ENCODE measurements at places on chromosomes 6 and 20. TPM values are rescaled to one million over a fixed set of nuclear protein-coding genes. Genes with fewer than 3 reads are reported as not detected.

GRCh38 chr6:15887491-15888461 is 224.9 kb upstream of the DTNBP1 start:
- peak; percentile 73 for ATAC-seq

GRCh38 chr20:53224851-53225250 is 252.7 kb downstream of the TSHZ2 start:
- no peak for ATAC-seq

DNA sequence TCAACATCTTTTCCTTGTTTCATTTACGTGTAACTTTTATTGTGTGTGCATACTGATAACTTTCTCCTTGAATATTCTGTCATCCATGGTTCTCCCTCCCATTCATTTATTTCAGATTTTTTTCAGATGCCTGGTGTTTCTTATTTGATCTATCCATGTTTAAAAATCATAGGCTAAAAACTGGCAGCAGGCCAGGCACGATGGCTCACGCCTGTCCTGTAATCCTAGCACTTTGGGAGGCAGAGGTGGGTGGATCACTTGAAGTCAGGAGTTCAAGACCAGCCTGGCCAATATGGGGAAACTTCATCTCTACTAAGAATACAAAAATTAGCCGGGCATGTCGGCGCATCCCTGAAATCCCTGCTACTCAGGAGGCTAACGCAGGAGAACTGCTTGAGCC is 31.1 kb downstream of the ABT1 start:
- ATAC-seq = no peak

DNA sequence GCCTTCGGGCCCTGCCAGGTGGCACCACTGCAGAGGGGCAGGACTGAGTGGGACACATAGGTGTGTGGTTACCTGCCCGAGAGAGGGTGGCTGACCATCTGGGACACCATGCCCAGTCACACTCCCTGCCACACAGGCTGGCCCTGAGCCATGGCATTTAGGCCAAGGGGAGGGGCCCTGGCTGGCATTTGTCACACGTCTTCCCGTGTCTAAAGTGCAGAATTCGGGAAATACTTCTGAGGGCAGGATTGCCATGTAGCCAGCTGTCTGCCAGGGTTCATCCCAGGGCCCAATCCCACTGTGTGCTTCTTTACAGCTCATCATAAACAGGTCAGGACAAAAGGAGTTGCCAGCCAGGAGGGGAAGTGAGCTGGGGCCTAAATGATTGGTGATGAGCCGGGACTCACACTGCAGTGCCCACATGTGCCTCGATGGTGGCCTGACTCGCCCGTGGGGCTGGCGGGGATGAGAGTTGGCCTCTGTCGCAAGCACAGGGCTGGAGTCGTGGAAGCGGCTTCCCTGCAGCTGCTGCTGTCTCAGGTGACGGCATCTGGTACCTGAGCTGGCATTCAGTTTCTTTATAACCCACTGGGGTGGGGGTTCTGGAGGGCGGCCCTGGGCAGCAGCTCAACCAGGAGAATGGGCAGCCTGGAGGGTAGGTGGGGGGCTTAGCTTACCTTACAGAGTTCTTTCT is 5.9 kb upstream of the UNC93A start:
- peak; percentile 37 for ATAC-seq

GRCh38 chr20:41205313-41205712 is 68.0 kb downstream of the PLCG1 start:
- ATAC-seq = no peak

GRCh38 chr6:109308018-109308492 is 74.2 kb downstream of the CD164 start:
- ATAC-seq = peak; percentile 47

Gene NOP56
- total RNA-seq = 119 TPM

GRCh38 chr20:775679-776135 is 7.4 kb upstream of the SLC52A3 start:
- peak; percentile 95 for ATAC-seq

Gene MICB
- 0.92 TPM for total RNA-seq

Gene IRAK1BP1
- 2.7 TPM for total RNA-seq

- no peak for ATAC-seq
Measured at GRCh38 chr6:3410385-3411360, 46.2 kb downstream of the SLC22A23 start.

Gene GPR6
- not detected for total RNA-seq

DNA sequence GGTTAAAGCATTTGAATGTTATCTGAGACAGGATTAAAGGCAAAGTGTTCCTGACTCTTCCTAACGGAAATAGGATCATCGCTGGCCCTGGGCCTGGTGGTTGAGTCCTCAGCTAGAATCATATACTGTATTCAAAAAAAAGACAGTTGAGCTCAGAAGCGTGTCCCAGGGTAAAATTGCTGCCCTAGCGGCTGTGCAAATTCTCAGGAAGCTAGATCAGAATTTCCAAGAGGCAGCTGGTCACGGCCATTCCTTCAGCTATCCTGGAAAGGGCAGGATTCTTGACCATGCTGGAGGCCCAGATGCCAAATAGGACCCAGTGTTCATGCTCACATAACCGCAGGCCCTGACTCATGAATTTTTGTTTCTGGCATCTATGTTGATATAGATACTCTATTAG is 67.4 kb downstream of the STMND1 start:
- ATAC-seq = no peak

DNA sequence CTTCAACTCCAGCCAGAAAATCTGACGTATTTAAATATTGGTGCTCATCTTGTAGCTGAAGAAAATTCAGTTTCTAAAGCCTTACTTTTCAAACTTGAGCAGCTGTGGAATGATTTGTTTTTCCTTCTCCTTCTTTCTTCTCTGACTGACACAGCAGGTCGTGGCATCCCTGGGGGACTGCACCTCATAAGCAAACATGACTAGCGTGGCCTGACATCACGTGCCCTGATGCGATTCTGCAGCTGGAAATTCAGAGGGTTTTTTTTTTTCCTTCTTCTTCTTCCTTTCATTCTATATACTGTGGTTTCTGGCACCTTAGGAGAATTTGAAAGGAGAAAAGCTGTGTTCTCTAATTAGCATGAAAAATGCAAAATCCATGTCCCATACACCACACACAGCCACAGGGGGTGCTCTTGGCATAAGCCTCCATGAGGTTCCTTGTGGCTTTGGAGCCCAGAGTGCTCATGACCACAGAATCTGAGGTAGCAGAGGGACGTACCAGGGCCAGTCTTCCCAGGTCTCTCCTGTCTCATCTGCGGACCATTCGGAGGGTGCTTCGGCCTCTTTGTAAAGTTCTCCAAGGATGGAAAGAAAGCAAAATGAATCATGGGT is 258.5 kb upstream of the CDH4 start:
- ATAC-seq = no peak

Gene MCHR2
- not detected for total RNA-seq

DNA sequence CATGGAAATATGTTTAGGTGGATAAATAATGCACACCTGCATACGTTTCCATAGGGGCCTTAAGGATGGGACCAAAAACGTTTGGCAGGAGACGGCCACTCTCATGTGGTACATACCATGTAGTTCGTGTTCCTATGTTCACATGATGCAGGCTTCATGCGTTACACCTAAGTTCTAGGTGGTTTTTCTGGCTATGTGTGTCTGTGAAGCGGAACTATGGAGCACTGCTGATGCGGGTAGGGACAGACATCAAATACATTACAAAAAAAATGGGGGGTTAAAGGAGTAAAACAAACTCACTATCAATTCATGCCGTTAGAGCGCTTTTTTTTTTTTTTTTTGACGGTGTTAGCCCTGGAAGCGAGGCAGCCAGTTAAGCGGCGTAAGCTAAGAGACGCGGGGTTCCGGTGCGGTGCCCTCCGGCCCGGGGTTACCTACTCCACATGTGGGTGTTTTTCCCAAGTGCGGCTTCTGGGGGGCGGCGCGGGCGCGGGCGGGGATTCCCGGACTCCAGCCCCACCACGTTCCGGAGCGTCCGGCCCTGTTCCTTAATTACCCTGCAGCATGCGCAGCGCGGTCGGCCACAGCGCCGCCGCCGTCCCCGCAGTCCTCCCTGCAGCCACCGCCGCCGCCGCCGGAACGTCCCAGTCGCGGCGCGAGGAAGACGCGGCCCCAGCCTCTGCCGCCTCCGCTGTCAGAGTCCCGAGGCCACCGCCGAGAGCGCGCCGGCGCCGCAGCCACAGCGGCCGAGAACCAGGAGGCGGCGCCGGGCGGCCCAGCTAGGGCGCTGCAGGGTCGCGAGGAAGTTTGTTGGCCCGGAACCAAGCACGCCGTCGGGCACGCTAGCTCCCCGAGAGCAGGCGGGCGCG is 648 bp downstream of the COL19A1 start:
- ATAC-seq = peak; percentile 75

DNA sequence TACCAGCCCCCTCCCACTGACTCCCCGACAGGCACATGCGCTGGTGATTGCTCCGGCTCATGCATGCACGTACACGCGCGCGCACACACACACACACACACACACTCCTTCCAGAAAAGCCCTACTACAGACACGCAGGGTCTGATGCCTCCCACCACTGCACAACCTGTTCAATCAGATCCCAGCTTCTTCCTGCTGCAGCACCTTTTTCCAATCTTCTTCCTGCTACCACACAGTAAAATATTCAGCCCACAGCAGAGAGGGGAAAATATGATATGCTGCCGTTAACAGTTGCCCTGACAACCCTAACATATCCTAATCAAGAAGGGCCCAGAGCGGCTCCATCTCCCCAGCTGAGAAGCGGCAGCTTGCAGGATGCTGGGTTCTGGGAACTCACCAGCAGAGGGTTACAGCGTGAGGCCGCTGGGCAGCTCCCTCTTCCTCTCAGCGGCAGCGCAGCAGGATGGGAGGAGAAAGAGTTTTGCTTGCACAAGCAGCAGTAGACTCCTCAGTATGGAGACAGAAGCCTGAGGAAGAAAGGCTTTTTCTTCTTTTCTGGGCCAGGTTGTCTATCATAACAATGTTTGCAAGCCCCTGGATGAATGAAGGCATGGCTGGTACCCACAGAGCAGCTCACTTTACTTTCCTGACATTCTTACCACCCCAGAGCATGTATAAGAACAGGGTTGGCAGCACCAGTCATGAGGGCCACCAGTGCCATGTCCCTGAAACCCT is 23.9 kb downstream of the MAP7 start:
- peak; percentile 77 for ATAC-seq

DNA sequence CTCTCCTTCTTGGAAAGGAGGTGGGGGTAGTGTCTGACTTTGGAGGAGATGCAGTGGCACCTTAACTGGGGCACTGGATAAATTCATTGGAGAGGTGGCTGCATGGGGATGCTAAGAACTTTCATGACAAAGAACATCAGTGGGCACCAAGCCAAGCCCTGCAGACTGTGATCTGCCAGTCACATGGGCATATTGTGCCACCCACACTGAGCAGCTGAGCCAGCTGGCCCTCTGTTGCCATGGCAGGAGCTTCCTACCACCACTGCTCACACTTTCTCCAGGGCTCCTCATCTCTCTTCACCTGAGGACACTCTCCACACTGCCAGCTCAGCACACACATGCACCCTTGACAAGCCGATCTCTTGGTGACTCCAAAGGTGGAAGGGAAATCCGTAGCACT is 715.6 kb downstream of the QKI start:
- no peak for ATAC-seq

DNA sequence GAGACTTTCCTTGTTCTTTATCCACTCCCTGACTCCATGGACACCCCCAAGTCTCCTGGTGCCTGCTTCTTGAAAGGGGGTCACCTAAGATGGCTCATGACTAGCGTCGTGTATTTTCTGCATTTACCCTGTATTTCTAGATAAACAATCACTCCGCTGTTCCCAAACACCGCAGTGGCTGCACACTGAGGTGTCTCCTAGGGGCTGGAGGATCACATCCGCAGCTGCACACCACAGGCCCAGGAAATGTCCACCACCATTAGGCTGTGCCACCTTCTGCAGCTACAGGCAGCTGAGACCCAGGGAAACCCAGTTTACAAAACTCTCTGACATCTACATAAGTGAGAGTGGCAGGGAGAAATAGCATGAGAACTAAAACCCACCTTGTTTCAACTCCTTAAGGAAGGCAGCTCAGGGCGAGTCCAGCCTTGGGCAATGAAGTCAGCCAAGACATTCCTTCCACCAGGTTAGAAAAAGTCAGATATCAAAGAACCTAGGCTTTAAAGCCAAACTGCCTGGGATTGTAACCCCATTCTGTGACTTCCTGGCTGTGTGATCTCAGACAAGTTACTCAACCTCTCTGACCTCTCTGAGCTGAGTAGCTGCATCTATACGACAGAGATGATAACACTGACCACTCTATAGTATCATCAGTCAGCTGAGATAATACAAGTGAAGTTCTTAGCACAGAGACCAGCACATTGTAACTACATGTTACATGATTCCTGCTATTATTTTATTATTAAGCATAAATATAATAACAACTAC is 102.2 kb downstream of the SNX5 start:
- no peak for ATAC-seq

Gene MYBL2
- 17.1 TPM for total RNA-seq

- peak; percentile 99 for ATAC-seq
Measured at GRCh38 chr6:7389451-7390225, at the start of the genes CAGE1 and RIOK1. Gene CAGE1, minus strand, starts transcription at chr6:7389742. Its CDS starts 2,569 bp downstream, at chr6:7387173. Gene RIOK1, plus strand, starts transcription at chr6:7389808. Its CDS starts 195 bp downstream, at chr6:7390003.

GRCh38 chr20:52963131-52963530 is 9.0 kb upstream of the TSHZ2 start:
- no peak for ATAC-seq

Gene F13A1
- total RNA-seq = 2.8 TPM

- ATAC-seq = peak; percentile 64
Measured at GRCh38 chr6:37029249-37029971, 24.0 kb downstream of the FGD2 start.

Data from esophagus mucosa (tissue), 1 donor.